Fibroblast of lung (primary cell): ENCODE measurements at places on chromosomes 11 and 22. TPM values are rescaled to one million over a fixed set of nuclear protein-coding genes. Genes with fewer than 3 reads are reported as not detected.

GRCh38 chr11:123430721-123431497 is 840 bp downstream of the GRAMD1B start:
- peak overlapping the region; percentile 63 for H3K27ac ChIP-seq
- peaks cover 2% of the 10 kb centered on the region for H3K4me1 ChIP-seq
- H3K27me3 ChIP-seq: no peaks in the 10 kb centered on the region
- no peaks in the 10 kb centered on the region for H3K36me3 ChIP-seq
- peak; percentile 12 for DNase-seq

- no peaks in the 10 kb centered on the region for H3K36me3 ChIP-seq
- peak overlapping the region; percentile 91 for H3K4me3 ChIP-seq
- peak; percentile 17 for DNase-seq
- peak overlapping the region; percentile 57 for H3K27ac ChIP-seq
- no peaks in the 10 kb centered on the region for H3K27me3 ChIP-seq
Observed at GRCh38 chr11:13668957-13669521, 571 bp downstream of the FAR1 start.

GRCh38 chr11:114163830-114164401 is 104.4 kb downstream of the ZBTB16 start:
- DNase-seq: peak; percentile 82
- H3K36me3 ChIP-seq: no peaks in the 10 kb centered on the region
- H3K27me3 ChIP-seq: peaks cover 34% of the 10 kb centered on the region
- H3K4me1 ChIP-seq: peaks cover 14% of the 10 kb centered on the region
- H3K27ac ChIP-seq: no peak overlapping the region

GRCh38 chr11:43419460-43419859 is 60.7 kb downstream of the TTC17 start:
- no peak overlapping the region for H3K27ac ChIP-seq
- peak; percentile 14 for DNase-seq
- H3K36me3 ChIP-seq: no peaks in the 10 kb centered on the region
- no peaks in the 10 kb centered on the region for H3K4me1 ChIP-seq
- no peak overlapping the region for H3K4me3 ChIP-seq

GRCh38 chr11:63829823-63830489 is 9.0 kb upstream of the MARK2 start:
- no peak overlapping the region for H3K4me3 ChIP-seq
- DNase-seq: peak; percentile 49
- no peaks in the 10 kb centered on the region for H3K27me3 ChIP-seq
- peaks cover 10% of the 10 kb centered on the region for H3K36me3 ChIP-seq
- H3K4me1 ChIP-seq: no peaks in the 10 kb centered on the region

DNA sequence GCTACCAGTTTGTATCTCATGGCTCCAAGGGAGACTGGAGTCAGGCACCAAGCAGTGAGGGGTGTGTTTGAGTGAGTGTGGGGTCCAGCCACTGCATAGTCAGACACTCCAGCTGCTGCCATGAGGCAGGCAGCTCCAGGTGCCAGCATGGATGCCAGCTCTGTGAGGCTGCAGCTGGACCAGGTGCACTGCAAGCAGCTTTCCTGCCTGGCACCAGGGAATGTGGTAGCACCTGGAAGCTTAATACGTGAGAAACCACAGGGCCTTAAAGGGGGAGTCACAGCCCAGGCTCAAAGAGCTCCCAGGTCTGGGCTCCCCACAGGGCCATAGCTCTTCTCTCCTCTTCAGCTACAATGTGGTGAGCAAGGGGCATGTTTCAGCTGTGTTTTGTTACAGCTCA is 817.8 kb upstream of the LUZP2 start:
- DNase-seq: no peak
- no peaks in the 10 kb centered on the region for H3K36me3 ChIP-seq
- H3K4me3 ChIP-seq: no peak overlapping the region

The HORMAD2 gene
- not detected in 2 replicates for total RNA-seq

The AMOTL1 gene
- total RNA-seq: 62.1 and 63.7 TPM in 2 replicates

- H3K27ac ChIP-seq: no peak overlapping the region
- no peak overlapping the region for H3K4me3 ChIP-seq
- H3K4me1 ChIP-seq: no peaks in the 10 kb centered on the region
- peaks cover 5% of the 10 kb centered on the region for H3K27me3 ChIP-seq
- DNase-seq: no peak
- peaks cover 8% of the 10 kb centered on the region for H3K36me3 ChIP-seq
Observed at GRCh38 chr11:640021-640706, 3.1 kb downstream of the DRD4 start.

DNA sequence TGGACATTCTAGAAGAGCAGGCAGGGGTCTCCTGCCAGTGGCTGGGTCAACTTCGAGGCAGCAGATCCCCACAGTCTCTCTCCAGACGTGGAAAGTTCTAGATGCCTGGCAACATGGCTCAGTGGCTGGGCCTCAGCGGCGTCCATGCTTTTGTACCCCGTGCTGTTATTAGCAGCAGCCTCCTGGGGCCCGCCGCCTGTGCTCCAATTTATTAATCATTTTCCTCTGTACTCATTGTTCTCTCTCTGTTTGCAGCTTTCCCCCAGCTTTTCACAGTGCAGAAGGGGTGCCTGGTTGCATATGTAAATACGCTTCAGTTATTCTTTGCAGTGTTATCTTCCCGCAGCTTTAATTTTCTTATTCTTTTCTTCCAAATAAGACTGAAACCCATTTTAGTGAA is 515.1 kb downstream of the TBC1D22A start:
- H3K4me3 ChIP-seq: no peak overlapping the region
- H3K4me1 ChIP-seq: no peaks in the 10 kb centered on the region
- H3K27ac ChIP-seq: no peak overlapping the region
- no peak for DNase-seq
- no peaks in the 10 kb centered on the region for H3K36me3 ChIP-seq

The DTX4 gene
- total RNA-seq: 3.1 and 4.8 TPM in 2 replicates

- H3K27me3 ChIP-seq: peaks cover 2% of the 10 kb centered on the region
- H3K27ac ChIP-seq: no peak overlapping the region
- DNase-seq: no peak
Observed at GRCh38 chr22:22400099-22400498, 108.4 kb downstream of the ZNF280B start.

The CRYBB2 gene
- total RNA-seq: not detected in 2 replicates

GRCh38 chr22:27871306-27872014 is 47.6 kb downstream of the PITPNB start:
- no peak for DNase-seq
- no peaks in the 10 kb centered on the region for H3K27me3 ChIP-seq
- peaks cover 23% of the 10 kb centered on the region for H3K4me1 ChIP-seq
- H3K36me3 ChIP-seq: peaks cover 6% of the 10 kb centered on the region
- H3K4me3 ChIP-seq: no peak overlapping the region

- DNase-seq: no peak
- no peaks in the 10 kb centered on the region for H3K27me3 ChIP-seq
- H3K4me3 ChIP-seq: no peak overlapping the region
- H3K36me3 ChIP-seq: no peaks in the 10 kb centered on the region
Observed at GRCh38 chr11:17165247-17165890, 42.4 kb downstream of the PIK3C2A start.

GRCh38 chr11:120168108-120168959 is 30.4 kb upstream of the TRIM29 start:
- H3K36me3 ChIP-seq: no peaks in the 10 kb centered on the region
- H3K4me3 ChIP-seq: peak overlapping the region; percentile 52
- DNase-seq: peak; percentile 32
- H3K27me3 ChIP-seq: peaks cover 38% of the 10 kb centered on the region
- H3K27ac ChIP-seq: no peak overlapping the region
- peaks cover 2% of the 10 kb centered on the region for H3K4me1 ChIP-seq

DNA sequence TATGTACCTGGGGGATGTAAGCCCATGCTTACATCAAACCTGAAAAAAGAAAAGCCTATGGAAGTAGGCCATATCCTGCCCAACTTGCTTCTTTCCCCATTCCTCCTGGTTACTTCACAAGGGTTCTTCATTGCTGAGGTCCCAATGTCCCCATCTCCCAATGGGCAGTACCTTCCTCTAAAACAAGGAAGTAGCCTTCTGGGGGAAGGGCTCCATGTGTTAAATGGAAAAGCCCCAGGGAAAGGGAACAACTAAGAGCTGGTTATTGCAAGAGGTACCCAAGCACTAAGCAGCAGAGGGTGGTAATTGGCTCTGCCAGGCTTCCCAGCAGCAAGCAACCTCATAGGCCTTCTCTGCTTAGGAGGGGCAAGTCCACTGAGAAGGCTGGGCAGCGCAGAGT is 11.3 kb downstream of the TMEM216 start:
- DNase-seq: no peak
- H3K27ac ChIP-seq: no peak overlapping the region
- H3K4me1 ChIP-seq: no peaks in the 10 kb centered on the region
- no peak overlapping the region for H3K4me3 ChIP-seq
- no peaks in the 10 kb centered on the region for H3K27me3 ChIP-seq
- peaks cover 25% of the 10 kb centered on the region for H3K36me3 ChIP-seq

- no peak overlapping the region for H3K27ac ChIP-seq
- H3K4me1 ChIP-seq: no peaks in the 10 kb centered on the region
- DNase-seq: peak; percentile 68
- no peak overlapping the region for H3K4me3 ChIP-seq
- peaks cover 3% of the 10 kb centered on the region for H3K27me3 ChIP-seq
Observed at GRCh38 chr11:117438371-117439000, 110.8 kb downstream of the CEP164 start.

- no peak overlapping the region for H3K27ac ChIP-seq
- H3K4me3 ChIP-seq: no peak overlapping the region
- H3K27me3 ChIP-seq: no peaks in the 10 kb centered on the region
- H3K36me3 ChIP-seq: no peaks in the 10 kb centered on the region
Observed at GRCh38 chr22:23192133-23192532, 11.8 kb downstream of the BCR start.

- no peak overlapping the region for H3K4me3 ChIP-seq
- H3K36me3 ChIP-seq: no peaks in the 10 kb centered on the region
- H3K27me3 ChIP-seq: peaks cover 3% of the 10 kb centered on the region
- no peak for DNase-seq
Observed at GRCh38 chr11:64654958-64655541, 64.0 kb downstream of the SLC22A12 start.

The MRGPRX4 gene
- total RNA-seq: not detected in 2 replicates

GRCh38 chr22:23306438-23306921 is 126.2 kb downstream of the BCR start:
- DNase-seq: peak; percentile 60
- no peak overlapping the region for H3K4me3 ChIP-seq
- H3K27me3 ChIP-seq: no peaks in the 10 kb centered on the region
- no peaks in the 10 kb centered on the region for H3K36me3 ChIP-seq
- peak overlapping the region; percentile 63 for H3K27ac ChIP-seq
- peaks cover 19% of the 10 kb centered on the region for H3K4me1 ChIP-seq

DNA sequence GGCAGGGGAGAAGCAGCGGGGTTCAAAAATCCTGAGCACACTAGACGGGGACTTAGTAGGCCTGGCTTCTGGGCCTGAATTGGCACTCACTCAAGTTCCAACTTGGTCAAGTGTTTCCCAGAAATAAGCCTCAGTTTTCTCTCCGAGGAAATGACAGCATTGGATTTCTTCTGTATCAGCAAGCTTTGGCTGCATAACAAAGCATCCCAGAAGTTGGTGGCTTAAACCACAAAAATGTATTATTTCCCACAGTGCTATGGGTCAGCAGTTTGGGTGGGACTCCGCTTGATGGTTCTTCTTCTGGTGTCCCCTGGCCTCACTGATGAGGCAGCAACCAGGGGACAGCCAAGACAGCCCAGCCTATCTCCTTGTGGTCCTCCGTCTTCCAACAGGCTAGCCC is 1.6 kb upstream of the CYTH4 start:
- H3K27me3 ChIP-seq: peaks cover 2% of the 10 kb centered on the region
- H3K4me3 ChIP-seq: no peak overlapping the region

- peaks cover 3% of the 10 kb centered on the region for H3K36me3 ChIP-seq
- no peaks in the 10 kb centered on the region for H3K27me3 ChIP-seq
- H3K27ac ChIP-seq: no peak overlapping the region
- DNase-seq: no peak
Observed at GRCh38 chr11:77069336-77069968, 2.7 kb downstream of the CAPN5 start.

The DDX17 gene
- 362 and 420 TPM in 2 replicates for total RNA-seq

- H3K4me1 ChIP-seq: no peaks in the 10 kb centered on the region
- DNase-seq: no peak
- H3K4me3 ChIP-seq: no peak overlapping the region
- H3K36me3 ChIP-seq: no peaks in the 10 kb centered on the region
Observed at GRCh38 chr11:33874433-33874832, 17.4 kb downstream of the LMO2 start.

- DNase-seq: no peak
- no peaks in the 10 kb centered on the region for H3K27me3 ChIP-seq
- H3K36me3 ChIP-seq: no peaks in the 10 kb centered on the region
- H3K4me1 ChIP-seq: peaks cover 11% of the 10 kb centered on the region
- no peak overlapping the region for H3K27ac ChIP-seq
Observed at GRCh38 chr11:119687373-119688046, 41.5 kb downstream of the NECTIN1 start.

The LRRC56 gene
- 0.77 and 1.3 TPM in 2 replicates for total RNA-seq

GRCh38 chr22:46081036-46081830 is 69.1 kb upstream of the PPARA start:
- H3K27ac ChIP-seq: peak overlapping the region; percentile 97
- peak overlapping the region; percentile 84 for H3K4me3 ChIP-seq
- peaks cover 35% of the 10 kb centered on the region for H3K36me3 ChIP-seq
- no peaks in the 10 kb centered on the region for H3K27me3 ChIP-seq

GRCh38 chr11:32884770-32885384 is 7.7 kb upstream of the QSER1 start:
- H3K4me3 ChIP-seq: no peak overlapping the region
- H3K27ac ChIP-seq: no peak overlapping the region
- H3K27me3 ChIP-seq: no peaks in the 10 kb centered on the region

DNA sequence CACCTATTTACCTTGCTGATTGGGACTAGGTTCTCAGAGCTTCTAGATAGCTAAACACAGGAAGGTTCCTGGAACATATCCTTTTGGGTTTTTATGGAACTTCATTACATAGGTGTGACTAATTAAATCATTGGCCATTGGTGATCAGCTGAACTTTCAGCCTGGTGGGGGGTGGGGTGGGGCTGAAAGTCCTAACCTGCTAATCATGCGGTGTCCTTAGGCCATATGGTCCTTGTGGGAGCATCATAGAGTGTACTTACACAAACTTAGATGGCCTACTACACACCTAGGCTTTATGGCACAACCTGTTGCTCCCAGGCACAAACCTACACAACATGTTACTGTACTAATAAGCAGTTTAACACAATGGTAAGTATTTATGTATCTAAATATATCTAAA is 8.6 kb upstream of the SELENOH start:
- H3K4me1 ChIP-seq: no peaks in the 10 kb centered on the region
- DNase-seq: no peak
- H3K27me3 ChIP-seq: no peaks in the 10 kb centered on the region
- no peaks in the 10 kb centered on the region for H3K36me3 ChIP-seq
- H3K27ac ChIP-seq: no peak overlapping the region
- no peak overlapping the region for H3K4me3 ChIP-seq
